SHP77 (cell line): ENCODE measurements at places on chromosomes 16 and 17.

DNA sequence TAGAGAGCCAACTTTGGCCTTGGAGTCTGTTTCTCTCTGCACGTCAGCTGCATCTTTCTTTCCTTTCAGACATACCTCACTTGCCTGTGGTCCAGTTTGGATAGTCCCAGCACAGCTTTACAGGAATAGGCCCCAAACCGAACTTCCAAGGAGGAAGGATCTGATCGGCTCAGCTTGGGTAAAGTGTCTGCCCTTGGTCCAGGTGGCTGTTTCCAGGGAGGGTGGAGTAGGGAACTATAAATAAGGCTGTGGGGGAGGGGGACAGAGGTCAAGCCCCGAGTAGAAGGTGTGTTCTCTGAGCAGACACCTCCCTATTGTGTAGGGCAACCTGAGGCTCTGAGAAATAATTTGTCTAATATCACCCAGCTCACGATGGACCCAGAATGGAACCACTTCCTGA lies 29.2 kb upstream of the NKD1 start:
- no peak for DNase-seq

GRCh38 chr16:59905606-59906005 lies 1171.5 kb upstream of the GOT2 start:
- DNase-seq: no peak

DNA sequence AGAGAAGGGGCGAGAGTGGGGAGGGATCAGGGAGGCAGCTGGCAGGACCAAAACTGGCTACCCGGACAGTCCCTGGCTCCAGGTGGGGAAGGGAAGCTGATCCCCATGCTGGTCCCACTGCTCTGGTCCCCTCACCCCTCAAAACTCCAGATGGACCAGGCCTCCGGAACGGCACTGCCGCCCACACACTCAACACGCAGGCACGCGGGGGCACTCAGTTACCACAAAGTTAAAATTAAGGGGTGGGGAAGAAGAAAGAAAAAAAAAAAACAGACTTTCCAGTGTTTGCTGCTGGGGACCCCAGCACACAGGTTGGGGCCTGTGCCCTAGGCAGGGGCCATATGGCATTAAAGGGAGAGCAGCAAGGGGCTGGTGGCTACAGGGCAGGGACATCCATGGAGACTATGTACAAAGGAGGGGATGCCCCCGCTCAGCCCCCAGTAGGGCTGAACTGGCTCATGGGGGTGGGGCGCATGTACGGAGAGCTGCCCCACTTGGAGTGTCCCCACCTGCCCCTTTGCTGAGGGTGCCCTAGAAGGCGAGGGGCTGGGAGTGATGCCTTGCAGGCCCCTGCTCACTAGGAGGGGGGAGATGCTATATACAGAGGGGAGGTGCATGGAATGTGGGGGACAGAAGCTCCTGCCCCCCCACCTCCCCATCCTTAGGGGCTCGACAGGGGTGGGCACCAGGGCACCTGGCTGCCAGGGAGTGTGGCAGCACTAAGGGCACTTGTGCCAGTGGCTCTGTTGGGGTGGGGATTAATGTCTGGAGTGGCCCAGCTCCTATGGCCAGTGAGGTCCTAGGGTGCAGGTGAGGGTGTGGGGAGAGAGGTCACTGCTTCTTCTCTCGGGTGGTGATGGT lies 5.6 kb downstream of the TP53I13 start:
- DNase-seq: no peak

DNA sequence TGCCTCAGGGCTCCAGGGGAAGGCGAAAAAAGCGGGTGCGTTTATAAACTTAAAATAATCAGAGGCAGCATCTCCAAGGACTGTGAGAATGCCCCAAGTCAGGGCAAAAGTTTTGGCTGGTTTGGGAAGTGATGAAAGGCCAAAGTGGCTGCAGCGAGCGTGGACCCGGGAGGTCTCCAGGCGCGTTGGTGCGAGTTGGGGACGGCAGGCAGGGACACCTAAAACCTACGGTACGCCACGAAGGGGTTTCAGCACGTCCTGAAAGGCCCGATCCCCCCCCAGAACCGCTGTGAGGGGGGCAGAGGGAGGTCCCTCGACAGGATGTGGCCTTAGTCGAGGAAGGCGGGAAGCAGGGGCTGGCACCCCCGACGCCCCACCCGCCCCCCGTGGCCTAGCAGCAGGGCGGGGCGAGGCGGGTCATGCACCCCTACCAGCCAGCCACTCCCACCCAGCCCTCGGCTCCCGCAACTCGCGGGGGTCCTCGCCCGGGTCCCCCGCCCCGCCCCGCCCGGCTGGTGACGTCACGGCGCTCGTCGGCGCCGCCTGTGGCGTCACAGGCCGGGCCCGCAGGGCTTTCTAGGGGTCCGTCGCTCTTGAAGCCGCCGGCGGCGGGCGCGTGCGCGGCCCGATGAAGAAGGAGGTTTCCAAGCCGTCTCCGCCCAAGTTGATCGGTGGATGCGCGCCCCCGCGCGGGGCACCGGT lies at the start of gene MYCBPAP:
Gene MYCBPAP, plus strand, starts transcription at position 569 of the 702 bp plus-strand sequence. CDS start 236 bp downstream, outside the sequence.
- DNase-seq: peak; percentile 81

GRCh38 chr17:30347488-30347887 lies 13.6 kb upstream of the TMIGD1 start:
- no peak for DNase-seq

GRCh38 chr17:73950593-73950914 lies 252.9 kb upstream of the RPL38 start:
- no peak for DNase-seq

- no peak for DNase-seq
These were observed 84.8 kb downstream of the CDYL2 start for GRCh38 chr16:80719573-80719972.

DNA sequence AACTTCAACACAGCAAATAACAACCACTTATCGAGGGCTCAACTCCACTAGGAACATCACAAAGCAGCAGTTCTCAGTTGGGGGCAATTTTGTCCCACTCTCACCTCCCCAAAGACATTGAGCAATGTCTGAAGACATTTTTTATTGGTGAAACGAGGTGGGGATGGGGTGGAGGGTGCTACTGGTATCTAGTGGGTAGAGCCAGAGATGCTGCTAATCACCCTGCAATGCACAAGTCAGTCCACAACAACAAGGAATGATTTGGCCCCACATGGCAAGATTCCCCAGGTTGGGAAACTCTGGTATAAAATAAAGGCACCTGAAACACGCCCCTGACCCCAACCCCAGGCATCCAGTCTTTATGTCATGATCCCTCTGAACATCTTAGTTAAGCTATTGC lies 33.3 kb downstream of the TLE7 start:
- DNase-seq: no peak

GRCh38 chr17:79647456-79647915 lies 36.6 kb upstream of the RBFOX3 start:
- DNase-seq: no peak

- no peak for DNase-seq
These were observed 1.7 kb downstream of the GALR2 start for GRCh38 chr17:76076146-76076764.

GRCh38 chr17:81260171-81260570 lies 21.1 kb downstream of the NDUFAF8 start:
- DNase-seq: no peak

DNA sequence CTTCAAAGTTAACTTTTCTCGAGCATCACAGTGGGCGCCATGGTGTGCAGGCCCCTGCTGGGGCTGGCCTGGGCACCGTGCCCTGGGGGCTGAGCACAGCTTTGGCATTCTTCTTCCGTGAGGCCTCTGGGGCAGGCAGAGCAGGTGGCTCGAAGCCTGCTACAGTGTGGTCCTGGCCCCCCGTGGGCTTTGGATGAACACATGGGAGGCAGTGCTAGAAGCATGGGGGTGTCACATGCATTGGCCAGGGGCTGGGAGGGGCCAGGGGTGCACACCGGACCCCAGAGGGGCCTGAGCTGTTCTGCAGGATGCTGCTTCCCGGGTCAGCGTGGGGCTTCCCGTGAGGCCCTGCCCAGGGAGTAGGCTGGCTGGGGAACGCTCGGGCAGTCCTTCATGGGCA lies 12.1 kb upstream of the C16orf74 start:
- DNase-seq: no peak

- no peak for DNase-seq
These were observed 7.2 kb downstream of the EFCAB5 start for GRCh38 chr17:29948448-29949215.

- DNase-seq: no peak
These were observed 852 bp downstream of the ZNF469 start for GRCh38 chr16:88383401-88384221.

- no peak for DNase-seq
These were observed 205.5 kb downstream of the HS3ST3B1 start for GRCh38 chr17:14506364-14506763.

DNA sequence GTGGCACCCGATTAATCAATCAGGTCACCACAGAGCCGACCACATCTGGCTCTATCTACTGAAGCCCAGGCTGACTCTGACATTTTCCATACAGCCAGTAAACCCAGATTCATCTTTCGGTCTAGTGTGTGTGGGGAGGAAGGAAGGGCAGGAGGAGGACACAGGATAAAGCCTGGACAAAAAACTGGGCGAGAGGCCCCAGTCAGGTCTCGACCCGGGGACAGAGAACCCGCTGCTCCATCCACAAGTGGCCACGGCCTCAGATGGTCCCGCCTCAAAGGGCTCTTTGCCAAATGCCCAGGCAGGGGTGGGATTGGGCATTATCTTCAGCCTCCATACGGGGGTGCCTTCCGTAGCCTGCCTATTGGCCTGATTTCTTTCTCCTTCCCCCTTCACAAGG lies 7.8 kb downstream of the ABR start:
- DNase-seq: no peak

DNA sequence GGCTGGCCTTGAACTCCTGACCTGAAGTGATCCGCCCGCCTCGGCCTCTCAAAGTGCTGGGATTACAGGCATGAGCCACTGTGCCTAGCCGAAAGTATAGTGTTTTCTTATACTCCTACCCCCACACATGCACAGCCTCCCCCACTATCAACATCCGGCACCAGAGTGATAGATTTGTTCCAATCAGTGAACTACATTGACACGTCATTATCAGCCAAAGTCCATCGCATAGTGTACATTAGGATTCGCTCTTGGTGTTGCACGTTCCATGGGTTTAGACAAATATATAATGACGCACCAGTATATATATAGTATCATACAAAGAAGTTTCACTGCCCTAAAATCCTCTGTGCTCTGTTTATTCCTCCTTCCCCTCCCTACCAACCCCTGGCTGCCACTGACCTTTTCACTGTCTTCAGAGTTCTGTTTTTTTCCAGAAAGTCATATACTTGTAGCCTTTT lies 11.9 kb upstream of the TM4SF5 start:
- DNase-seq: no peak

- DNase-seq: no peak
These were observed 178.4 kb downstream of the CCDC182 start for GRCh38 chr17:57566721-57567120.

DNA sequence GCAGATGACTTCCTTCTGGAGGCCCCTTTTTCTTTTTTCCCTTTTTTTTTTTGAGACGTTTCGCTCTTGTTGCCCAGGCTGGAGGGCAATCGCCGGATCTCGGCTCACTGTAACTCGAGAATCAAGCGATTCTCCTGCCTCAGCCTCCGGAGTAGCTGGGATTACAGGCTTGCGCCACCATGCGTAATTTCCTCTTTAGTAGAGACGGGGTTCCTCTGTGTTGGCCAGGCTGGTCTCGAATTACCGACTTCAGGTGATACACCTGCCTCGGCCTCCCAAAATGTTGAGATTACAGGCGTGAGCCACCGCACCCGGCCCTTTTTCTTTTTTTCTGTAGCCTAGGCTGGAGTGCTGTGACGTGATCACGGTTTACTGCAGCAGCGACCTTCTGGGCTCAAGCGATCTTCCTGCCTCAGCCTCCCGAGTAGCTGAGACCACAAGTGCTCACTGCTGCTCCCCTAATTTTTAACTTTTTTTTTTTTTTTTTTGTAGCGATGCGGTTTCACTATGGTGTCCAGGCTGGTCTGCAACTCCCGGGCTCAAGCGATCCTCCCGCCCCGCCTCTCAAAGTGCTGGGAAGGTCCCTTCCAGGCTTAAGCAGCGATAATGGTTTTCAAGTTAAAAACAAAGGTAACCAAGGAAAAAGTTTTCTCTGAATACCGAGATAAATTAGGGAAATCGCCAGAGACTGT lies 956 bp upstream of the IST1 start:
- DNase-seq: no peak

DNA sequence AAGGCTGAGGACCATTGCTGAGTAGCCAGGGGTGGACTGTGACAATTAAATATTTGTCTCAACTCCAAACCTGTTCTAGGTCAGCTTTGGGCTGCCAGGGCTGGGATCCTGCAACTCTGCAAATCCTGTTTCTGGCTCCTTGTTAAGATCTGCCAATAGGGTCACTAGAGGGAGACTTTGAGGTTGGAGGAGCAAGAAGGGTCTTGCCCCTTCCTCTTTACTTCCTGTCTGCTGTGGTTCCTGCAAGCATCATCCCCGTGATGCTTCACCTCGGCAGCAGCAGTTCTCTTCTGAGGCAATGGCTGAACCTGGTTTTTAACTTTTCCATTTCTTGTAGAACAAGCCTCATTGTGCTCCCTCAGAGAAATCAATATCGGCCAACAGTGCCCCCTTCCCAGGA lies 124.6 kb downstream of the IRX5 start:
- no peak for DNase-seq

- DNase-seq: no peak
These were observed 31.8 kb upstream of the ZNF469 start for GRCh38 chr16:88350922-88351321.

- DNase-seq: no peak
These were observed 2.1 kb downstream of the CES1 start for GRCh38 chr16:55830658-55831294.

DNA sequence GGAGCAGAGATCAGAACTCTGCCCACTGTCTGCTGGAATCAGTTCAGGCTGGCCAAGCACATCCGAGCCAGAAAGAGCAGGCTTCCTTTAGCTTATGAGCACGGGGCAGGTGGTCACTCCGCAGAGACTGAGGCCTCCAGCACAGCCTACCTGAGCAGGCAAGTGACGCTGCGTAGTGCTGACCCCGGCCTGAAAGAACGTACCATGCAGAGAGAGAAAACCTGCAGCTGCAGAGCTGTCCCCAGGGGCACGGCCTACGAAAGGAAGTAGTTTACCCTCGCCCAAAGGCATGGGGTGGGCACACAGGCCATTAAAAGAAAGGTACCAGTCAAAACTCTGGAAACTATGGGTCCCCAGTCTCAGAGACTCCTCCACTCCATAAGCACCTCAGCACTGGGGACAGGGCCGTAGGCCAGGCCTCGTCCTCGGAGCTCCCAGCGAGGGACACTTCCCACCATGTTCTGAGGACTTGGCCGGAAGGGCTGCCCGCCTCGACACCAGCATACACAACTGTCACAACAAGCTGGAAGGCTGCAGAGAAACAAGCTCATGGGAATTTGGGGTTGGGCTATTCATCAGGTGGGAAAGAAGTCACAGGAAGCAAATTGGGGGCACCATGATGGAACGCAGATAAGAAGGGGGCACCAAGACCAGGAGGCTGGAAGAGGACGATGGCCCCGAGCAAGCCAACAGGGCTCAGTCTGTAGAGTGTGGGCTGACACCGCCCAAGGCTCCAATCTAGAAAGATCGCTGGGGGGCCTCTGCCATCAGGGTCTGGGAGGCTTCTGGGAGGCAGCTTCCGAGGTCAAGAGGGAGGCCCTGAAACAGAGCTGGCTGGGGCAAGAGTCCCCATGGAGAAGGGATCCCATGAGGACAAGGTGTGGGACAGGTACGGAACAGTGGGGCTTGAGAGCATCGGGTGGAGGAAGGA lies 21.2 kb downstream of the MEAK7 start:
- DNase-seq: no peak

GRCh38 chr17:41406205-41406604 lies 8.8 kb upstream of the KRT31 start:
- no peak for DNase-seq

GRCh38 chr17:14165616-14166015 lies 71.0 kb downstream of the CDRT15 start:
- DNase-seq: no peak

GRCh38 chr16:5709889-5710288 lies 612.3 kb upstream of the EEF2KMT start:
- DNase-seq: no peak

GRCh38 chr17:55274355-55275255 lies 9.8 kb downstream of the HLF start:
- no peak for DNase-seq
